ENCODE measurements at places on chromosomes 1 and 21.

DNA sequence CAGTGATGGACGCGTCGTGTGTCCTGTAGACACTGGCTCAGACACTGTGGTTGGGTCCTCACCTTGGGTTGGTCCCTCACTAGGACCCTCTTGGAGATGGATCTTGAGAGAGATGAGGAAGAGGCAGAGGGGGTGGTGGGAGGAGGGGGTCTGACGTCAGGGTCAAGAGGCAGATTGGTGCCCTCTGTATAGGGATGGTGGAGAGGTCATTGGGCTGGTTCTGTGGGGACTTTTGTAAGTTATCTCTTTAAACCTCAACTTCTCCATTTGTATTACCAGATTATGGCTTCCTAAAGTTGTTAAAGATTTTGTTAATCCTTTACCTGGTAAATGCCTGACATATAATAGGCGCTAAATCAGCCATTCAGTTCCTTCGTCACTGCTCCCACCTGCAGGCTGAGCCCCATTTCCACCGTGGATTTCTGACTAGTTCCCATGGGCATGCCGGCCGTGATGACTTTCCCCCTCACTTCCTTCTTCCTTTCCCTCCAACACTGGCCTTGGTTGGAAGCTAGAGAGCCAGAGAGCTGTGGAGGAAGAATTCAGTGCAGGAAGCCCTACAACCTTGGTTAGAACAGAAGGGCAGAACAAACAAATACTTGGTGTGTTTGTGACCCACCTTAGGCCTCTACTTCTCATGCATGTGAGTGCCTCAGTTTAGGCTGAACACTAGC, 8.6 kb downstream of the H6PD start:
- no peak for DNase-seq

GRCh38 chr1:52651904-52652303, 18.9 kb downstream of the SHISAL2A start:
- DNase-seq: no peak

DNA sequence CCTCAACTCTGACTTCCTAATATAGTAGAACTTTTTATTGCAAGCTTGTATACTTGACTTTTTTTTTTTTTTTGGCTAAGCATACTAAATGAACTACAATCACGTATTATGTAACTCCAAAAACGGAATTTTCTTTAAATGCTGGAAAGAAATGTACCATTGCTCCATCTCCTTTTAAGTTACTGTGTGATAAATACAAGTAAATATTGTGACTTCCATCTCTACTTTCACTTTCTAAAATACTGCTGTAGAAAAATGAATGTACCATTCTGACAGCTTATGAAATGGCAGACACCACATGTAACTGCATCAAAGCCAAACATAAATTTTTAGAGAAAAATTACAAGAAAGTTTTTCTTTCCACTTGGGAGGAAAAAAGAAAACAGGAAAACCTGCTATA, 54.7 kb downstream of the ASH1L start:
- no peak for DNase-seq

DNA sequence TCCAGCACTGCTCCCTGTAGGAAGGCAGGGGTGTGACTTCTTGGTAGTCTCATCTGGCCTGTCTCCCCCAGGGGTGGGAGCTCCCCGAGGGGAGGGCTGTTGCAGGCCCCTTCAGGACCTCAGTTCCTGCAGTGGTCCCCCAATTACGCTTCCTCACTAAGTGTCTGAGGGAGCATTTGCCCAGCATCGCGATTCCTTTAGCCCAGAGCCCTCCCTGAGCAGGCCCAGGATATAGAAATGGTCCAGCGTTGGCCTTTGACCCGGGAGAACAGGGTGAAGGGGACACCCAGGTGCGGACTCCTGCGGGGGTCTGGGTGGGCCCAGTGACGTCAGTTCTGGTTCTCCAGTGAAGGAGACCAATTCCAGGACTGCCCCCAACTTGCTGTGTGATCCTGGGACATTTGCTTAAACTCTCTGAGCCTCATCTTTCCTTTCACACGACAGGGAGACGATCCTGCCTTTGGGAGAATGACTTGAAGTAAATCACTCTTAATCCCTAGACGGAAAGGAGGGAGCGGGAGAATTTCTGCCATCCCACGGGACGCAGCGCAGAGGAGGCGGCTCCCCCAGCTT, 32.6 kb upstream of the BTG2 start:
- no peak for DNase-seq

- DNase-seq: no peak
Observed at GRCh38 chr1:33375316-33375715, 54.4 kb upstream of the A3GALT2 start.

DNA sequence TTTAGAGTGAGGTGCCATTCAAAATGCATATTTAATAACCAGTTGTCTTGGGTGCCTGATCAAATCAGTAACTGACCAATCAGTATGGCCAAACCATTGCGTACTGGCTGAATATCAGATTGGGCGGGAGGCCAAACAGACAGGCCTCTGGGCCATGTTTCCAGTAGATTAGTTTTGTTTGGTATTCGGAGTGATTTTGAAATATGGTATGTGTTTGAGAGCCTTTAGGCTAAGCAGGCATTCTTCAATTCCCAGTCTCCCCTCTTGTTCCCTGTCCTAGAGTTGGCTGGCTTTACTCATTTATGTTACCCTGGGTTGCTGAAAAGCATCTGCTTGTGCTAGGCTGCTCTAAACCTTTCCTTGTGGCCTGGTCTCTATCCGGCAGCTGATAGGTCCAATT, 80.1 kb downstream of the BACH1 start:
- DNase-seq: no peak

- DNase-seq: no peak
Observed at GRCh38 chr1:111959436-111959835, 30.0 kb downstream of the KCND3 start.

- no peak for DNase-seq
Observed at GRCh38 chr21:19908390-19908789, 1089.8 kb upstream of the NCAM2 start.

- DNase-seq: no peak
Observed at GRCh38 chr1:23407016-23407630, 17.4 kb downstream of the TCEA3 start.

GRCh38 chr1:119711804-119712341, at the start of gene PHGDH:
Gene PHGDH, plus strand, starts transcription at chr1:119711934. Its CDS starts 89 bp downstream, at chr1:119712023.
- peak; percentile 77 for DNase-seq

GRCh38 chr1:65764052-65764451, 28.6 kb upstream of the PDE4B start:
- no peak for DNase-seq

- no peak for DNase-seq
Observed at GRCh38 chr1:87513255-87513654, 184.6 kb downstream of the LMO4 start.

DNA sequence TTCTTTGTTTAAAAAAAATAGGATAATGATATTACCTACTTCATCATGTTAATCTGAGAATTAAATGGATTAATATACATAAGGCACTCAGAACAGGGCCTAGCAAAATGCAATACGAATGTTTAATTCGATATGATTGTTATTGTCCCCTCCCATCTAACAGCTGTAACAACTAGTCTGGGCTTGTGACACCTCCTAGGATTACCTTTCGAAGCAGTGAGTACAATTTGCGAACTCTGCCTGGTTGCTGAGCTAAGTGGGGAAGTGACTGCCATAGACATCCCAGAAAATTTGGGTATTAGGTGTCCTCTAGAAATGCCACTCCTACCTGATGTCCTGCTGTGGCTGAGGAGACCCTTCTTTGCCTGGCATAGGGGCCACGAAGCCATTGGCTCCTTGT, 3.0 kb downstream of the RASSF5 start:
- DNase-seq: no peak

DNA sequence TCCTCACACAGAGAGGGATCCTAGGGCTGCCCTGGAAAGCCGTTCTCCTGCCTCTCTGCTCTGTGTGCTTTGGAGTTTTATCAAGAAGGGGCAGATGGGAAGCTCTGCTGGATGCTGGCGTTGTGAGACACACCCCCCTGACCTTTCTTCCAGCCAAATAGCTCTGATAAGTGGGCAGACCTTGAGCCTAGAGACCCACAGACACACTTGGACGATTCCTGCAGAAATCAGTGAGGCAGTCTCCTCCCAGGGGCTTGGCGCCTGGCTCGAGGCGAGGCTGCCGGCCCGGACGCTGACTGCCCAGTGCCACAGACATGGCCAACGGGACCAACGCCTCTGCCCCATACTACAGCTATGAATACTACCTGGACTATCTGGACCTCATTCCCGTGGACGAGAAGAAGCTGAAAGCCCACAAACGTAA, at the start of gene MRAP:
MRAP (plus strand) TSS at position 198 of the 424 bp plus-strand sequence; CDS start at position 315, 117 bp downstream.
- DNase-seq: no peak

- DNase-seq: no peak
Observed at GRCh38 chr1:109621379-109622136, 1.9 kb downstream of the AMPD2 start.

DNA sequence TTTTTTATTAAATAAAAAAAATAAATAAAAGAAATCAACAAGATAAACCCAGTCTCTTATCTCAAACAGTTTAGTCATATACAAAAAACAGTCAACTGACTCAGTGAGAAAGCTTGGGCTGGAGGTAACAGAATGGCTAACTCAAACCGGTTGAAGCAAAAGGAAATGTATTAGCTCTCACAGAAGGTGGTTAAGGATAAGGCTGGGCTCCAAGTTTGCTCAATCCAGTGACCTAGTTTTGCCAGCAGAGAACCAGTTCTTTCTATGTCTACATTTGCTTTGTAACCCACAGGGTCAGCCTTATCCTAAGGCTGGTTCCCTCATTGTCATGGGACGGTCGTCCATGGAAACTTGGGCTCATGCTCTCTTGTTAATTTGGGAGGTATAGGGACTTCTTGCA, 144.5 kb upstream of the L1TD1 start:
- no peak for DNase-seq

DNA sequence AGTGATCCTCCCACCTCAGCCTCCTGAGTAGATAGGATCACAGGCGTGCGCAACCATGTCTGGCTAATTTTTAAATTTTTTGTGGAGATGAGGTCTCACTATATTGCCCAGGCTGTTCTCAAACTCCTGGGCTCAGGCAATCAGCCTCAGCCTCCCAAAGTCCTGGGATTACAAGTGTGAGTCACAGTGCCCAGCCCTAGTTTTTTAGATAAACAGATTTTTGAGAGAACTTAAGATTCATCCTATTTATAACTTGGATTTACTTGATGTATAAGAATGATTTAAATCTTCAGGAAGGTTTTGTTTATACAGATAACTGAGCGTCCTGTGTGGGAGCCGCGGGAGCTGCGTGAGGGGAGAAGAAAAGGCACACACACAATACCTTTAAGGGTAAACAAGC, 26.2 kb downstream of the HEYL start:
- DNase-seq: no peak

DNA sequence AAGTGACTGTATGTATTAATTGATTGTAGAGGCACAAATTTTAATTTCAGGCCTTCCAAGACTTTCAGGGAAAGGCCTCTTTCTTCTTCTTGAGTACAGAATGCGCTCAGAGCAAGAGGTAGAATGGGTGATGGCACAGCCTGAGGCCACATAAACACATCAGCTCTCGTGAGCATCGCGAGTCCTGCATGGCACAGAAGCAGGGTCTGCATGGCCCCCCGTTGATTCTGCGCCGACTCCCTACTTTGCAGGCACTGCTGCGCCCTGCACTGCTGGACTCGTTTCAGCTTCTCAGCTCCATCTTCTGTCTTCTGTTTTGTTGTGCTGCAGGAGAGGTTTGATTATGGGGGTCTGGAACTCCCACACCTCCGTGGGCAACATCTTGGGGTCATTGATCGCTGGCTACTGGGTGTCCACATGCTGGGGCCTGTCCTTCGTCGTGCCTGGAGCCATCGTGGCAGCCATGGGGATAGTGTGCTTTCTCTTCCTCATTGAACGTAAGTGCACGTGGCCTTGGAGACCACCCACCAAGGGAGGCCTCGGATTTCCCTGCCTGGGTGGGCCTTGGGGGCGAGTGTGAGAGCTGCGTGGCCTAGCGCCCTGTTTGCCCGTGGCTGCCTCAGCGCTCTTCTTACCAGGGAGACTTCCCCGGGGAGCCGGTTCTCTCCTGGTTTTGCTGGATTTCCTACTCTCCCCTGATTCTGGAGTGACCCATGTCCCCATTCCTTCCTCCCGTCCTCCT, 29.6 kb downstream of the SLC37A1 start:
- DNase-seq: no peak

DNA sequence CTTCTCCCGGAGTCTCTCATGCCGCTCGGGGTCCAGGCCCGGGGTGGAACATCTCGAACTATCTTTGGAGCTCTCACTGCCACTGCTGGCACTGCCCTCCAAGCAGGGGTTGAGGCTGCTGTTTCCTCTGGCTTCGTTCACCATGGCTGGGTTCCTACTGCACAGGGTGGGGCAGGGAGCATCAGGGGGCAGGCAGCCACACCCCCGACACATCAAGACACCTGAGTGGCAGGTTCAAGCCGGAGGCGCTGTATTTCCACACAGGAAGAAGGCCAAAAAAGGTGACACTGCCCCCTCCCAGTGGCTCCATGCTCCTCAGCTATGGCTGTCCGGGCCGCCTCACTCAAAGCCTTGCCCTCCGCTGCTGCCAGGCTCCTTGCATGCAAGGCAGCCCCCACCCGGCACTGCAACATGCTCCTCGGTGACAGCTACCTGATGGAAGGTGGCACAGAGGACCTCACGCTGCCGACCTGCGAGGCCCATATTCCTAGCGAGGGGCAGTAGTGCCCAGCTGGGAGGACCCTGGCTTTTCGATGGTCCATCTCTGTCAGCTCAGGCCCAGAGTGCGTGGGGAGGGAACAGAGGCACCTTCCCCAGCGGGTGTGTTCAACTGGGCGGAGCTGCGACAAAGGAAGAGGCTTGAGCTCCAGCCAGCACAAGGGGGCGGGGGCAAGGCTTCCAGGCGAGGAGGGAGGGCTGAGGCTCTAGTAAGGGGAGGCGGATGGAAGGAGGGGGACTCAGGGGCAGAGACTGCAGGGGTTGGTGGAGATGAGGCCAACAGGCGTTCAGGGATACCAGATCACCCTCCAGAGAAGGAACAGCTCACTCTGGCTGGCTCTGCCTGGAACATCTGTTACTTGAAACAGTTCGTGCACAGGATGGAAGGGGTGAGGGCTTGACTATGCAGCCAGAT, 2.5 kb downstream of the MTHFR start:
- peak; percentile 24 for DNase-seq

GRCh38 chr1:172083191-172083590, 241.9 kb downstream of the DNM3 start:
- DNase-seq: no peak

GRCh38 chr1:34696230-34696629, 58.6 kb upstream of the GJB5 start:
- no peak for DNase-seq

GRCh38 chr1:33872275-33872674, 8.4 kb downstream of the HMGB4 start:
- DNase-seq: no peak

GRCh38 chr1:44327679-44328491, 27.2 kb downstream of the ERI3 start:
- peak; percentile 87 for DNase-seq

GRCh38 chr1:200891774-200892157, 2.9 kb upstream of the INAVA start:
- no peak for DNase-seq
